WERI-Rb-1 (cell line): ENCODE measurements at places on chromosomes 1 and 21.

- no peak for DNase-seq
Measured at GRCh38 chr1:224253721-224254120, 70.7 kb downstream of the DEGS1 start.

DNA sequence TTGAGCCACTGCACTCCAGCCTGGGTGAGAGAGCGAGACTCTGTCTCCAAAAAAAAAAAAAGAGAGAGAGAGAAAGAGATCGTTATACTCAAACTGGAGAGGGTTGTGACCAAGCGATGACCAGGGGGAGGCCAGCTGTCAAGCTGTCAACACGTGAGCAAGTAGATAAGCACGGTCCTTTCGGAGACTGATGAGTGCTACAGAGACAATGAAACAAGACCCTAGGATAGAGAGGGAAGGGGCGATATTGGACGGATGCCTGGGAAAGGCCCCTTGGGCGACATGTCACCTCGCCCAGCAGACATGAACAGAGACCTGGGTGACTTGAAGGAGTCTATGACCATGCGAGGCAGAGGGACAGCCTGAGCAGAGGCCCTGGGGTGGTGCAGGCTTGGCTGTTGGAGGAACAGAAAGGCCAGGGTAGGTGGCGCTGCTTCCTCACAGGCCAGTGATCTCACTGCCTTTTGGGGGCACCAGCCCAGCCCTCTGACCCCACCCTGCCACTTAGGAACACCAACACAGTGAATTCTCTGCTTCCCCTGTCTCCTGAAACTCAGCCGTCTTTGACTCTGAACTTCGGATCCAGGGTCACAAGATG lies 100.8 kb upstream of the IFFO2 start:
- no peak for DNase-seq

DNA sequence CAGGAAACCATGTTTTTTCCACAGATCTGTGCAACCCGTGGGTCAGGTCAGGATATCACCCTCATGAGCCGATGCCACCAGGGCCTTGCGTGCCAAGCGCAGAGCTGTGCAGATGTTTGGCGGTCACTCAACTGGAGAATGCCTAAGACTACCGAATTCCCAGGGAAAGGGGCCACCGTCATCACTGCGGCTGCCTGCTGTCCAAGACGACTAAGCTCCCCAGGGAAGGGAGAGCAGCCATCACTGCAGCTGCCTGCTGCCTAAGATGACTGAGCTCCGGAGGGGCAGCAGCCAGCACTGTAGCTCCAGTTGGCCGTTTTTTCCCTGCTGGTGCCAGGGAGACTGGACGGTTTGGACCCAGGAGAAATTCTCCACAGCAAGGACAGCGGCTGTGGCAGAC lies 31.1 kb downstream of the AKT3 start:
- no peak for DNase-seq

- no peak for DNase-seq
Measured at GRCh38 chr1:212671342-212672031, 28.2 kb downstream of the BATF3 start.

DNA sequence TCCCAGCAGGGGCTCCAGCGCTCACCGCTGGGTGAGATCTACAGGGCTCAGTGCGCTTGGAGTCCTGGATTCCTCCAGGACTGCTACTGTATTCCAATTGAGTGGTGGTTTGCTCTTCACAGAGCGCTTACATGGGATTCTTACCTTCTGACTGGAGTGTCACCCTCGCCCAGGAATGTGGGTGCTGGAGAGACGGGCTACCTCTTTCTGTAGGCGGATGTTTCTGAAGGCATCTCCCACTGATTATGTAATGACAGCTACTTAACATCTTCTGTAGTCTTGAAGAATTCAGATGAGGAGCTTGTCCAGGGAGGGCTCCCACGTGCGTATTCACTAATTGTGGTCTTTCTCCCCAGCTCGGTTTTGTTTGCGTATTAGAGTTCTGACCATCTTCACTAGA lies 154.2 kb downstream of the DYRK1A start:
- DNase-seq: no peak

DNA sequence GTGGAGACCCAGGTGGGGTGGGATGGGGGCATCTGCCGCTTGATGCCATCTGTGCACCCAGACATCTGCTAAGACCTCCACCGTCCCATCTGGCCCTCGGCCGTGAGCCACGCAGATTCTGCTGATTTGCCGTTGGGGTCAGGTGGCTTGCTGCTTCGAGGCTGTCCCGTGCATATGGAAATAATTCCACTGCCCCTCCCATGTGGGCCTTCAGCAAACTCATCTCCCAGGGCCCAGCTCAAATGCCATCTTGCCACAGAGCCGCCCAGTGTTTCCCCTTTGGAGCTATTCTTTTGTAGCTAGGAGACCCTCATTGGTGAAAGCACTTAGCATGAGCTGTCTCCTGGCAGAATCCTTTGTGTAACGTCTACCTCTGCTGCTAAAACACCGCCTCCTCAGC lies 99.8 kb downstream of the KAZN start:
- peak; percentile 73 for DNase-seq

- DNase-seq: no peak
Measured at GRCh38 chr1:228082918-228083870, 686 bp downstream of the ARF1 start.

- DNase-seq: no peak
Measured at GRCh38 chr1:70717656-70718055, 306.6 kb downstream of the CTH start.

GRCh38 chr1:244394826-244395765 lies 56.6 kb downstream of the ADSS2 start:
- DNase-seq: no peak
